ENCODE measurements at places on chromosomes 16 and 17.

- DNase-seq: no peak
Measured at GRCh38 chr17:43702637-43703036, 40.9 kb upstream of the MEOX1 start.

GRCh38 chr16:89155184-89155679, 16.3 kb upstream of the CDH15 start:
- no peak for DNase-seq

GRCh38 chr17:40598301-40598618, 33.0 kb upstream of the CCR7 start:
- no peak for DNase-seq

DNA sequence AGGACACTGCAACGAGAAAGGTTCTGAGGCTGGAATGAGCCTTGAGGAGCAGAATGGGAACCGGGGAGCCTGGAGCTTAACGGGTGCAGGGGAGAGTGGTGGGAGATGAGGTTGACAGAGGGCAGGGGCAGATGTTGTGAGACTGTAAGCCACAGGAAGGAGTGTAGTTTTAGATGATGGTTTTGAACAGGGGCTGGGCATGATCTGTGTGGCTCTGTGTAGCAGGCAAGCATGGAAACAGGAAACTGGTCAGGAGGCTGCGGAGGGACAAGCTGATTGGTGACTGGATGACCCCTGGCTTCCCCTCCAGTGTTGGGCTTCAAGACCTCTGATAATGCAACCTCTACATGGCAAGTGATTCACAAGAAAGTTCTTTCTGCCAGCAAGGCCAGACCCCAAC, 1.4 kb upstream of the CNGB1 start:
- DNase-seq: no peak

DNA sequence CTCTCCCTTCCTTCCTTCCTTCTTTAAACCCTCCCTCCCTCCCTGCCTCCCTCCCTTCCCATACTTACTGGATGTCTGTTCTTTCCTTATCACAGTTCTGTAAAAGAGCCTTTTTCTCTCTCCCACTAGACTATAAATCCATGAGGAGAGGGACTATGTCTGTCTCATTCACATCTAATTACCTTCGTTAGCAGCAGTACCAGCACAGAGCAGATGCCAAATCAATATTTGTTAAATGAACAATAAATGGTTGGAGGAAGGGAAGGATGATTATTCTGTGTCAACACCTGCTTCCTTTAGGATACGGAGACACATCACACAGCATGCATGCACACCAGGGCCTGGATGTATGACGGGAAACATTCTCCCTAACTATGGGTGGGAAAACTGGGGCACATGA, 94.2 kb downstream of the DNAH3 start:
- no peak for DNase-seq

All from NCI-H187 (cell line).